NB4 (cell line): ENCODE measurements at places on chromosomes 7 and 10.

GRCh38 chr10:29790207-29790606 is 155.4 kb upstream of the SVIL start:
- DNase-seq: no peak

DNA sequence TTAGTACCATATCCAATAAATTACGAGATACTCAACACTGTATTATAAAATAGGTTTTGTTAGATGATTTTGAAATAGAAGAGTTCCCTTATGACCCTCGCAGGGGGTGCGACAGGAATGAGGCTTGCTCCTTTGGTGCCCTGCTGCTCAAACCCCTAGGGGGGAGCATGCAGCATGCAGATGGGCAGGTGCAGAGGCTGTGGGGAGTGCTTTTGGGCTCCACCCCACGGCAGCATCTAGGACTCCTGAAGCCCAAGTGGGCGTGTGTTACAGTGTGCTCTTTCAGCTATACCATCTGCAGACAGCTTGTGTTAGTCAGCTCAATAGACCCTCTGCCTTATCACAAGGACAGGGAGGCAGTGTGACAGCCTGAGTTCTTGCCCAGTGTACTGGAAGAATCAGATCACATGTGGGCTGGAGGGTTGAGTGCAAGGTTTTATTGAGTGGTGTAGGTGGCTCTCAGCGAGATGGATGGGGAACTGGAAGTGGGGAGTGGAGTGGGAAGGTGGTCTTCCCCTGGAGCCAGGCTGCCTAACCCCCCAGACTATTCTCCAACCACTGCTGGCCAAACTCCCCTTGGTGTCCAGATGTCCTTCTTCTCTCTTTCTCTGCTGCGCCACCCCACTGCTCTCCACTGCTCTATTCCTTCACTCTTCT is 3.1 kb upstream of the MRC1 start:
- DNase-seq: peak; percentile 4

DNA sequence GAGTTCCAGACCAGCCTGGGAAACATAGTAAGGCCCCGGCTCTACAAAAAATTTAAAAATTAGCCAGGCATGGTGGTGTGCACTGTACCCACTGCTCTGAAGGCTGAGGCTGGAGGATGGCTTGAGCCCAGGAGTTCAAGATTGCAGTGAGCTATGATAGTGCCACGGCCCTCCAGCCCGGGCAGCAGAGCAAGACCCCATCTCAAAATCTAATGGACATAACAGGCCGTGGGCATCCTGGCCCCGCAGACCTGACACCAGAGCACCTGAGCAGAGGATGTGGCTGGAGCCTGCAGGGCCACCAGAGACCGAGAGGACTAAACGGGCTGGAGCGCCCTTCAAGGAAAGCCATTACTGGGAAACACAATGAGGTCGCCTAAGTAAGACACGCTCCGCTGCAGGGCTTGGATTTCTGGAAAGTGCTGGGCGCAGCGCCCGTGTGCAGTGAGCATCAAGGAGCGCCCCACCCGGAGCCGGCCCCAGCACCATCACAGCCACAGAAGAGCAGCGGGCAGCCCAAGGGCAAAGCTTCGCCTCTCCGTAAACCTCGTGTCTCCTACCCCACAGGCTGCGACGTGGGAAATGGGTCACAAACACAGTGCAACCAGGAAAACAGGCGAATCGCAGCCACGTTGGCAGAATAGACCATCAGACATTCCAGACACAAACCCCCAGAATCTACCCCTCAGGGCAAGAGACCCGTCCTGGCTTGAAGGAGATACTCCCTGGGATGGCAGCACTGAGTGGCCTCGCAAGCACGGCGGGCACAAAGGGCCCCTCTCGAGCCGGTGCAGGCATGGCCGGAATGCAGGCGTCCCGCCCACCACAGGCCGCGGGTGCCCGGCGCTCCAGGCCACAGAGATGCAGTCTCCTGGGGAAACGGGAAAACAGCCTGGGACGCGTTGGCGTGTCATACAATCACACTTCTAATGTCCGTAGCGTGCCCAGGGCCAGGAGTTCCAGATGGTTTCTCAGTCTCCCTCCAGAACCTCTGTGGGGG is 4.9 kb downstream of the RADIL start:
- DNase-seq: no peak

GRCh38 chr10:115830265-115830970 is 442.6 kb downstream of the GFRA1 start:
- no peak for DNase-seq

DNA sequence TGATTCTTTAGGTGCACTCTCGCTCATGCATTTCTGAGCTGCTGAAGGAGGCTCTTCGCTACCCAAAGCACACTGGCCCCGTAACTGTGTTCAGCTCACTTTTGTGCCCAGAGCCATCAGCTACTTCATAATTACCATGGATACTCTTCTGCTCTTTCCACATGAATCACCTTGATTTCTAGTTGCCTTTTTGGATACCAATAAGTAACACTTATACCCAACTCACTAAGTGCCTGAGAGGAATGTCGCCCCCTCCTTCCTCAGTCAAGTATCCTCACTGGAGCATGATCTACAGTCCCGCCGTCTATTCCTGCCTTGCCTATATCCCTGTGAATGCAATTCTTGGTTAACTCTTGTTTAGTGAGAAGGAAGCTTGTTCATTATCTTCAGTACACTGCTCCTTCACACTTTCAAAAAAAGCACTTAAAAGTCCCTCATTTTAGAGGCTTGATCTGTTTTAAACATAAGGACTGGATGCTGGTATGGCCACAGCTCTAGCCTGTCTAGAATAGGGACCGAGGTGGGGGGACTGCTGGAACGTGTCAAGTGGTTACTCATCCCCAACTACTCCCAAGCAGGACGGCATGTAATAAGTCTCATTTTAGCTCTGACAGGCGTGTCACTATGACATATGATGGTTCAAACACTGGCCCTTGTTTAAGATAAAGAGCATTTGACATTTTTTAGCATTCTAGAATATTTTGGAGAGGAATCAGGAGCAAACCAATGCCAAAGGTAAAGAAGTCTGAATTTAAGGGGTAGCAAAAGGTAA is 23.7 kb downstream of the SVIL start:
- DNase-seq: no peak

DNA sequence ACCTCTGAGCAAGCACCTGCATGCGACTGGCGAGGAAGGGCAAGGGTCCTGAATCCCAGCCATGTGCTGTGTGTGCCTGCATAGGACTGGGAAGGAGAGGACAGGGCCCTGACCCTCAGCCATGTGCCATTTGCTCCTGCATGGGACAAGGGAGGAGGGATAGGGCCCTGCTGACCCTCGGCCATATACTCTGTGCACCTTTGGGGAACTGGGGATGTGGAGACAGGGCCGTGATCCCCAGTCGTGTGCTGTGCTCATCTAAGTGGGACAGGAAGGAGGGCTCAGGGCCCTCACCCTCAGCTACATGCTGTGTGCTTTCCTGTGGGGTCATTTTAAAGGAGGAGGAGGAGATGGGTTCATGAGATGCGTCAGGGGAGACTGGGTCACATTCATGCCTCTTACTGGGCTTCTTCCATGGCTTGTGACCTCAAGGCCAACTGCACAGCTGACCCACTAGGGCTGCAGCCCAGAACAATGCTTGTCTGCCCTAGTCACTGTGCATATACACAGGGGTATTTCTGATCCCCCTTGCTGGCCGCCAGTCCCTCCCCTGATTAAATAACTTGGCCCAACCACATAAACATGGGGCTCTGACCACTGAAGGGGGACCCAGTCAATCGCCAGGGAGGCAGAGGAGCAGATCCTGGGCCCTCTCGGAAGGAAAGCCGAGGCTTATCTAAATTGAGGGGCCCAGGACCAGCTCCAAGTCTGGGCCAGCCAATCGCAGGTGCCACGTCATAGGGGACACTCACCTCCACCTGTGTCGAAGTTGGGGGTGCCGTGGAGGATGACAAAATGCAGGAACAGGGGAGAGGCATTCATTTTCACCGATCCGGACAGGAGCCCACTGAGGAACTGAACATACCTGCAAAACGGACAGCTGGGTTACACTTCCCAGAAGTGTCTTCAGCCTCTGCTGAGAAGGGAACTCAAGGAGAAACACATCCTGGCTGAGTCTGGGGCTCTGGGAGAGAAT is 167.3 kb downstream of the TNS3 start:
- DNase-seq: no peak

GRCh38 chr10:79305515-79305914 is 41.8 kb upstream of the PPIF start:
- DNase-seq: no peak

GRCh38 chr7:95433952-95434556 is 774 bp downstream of the PON2 start:
- DNase-seq: no peak

- no peak for DNase-seq
Observed at GRCh38 chr10:113426181-113426877, 126.5 kb upstream of the HABP2 start.

- DNase-seq: no peak
Observed at GRCh38 chr7:2201128-2201527, 31.6 kb downstream of the MAD1L1 start.

DNA sequence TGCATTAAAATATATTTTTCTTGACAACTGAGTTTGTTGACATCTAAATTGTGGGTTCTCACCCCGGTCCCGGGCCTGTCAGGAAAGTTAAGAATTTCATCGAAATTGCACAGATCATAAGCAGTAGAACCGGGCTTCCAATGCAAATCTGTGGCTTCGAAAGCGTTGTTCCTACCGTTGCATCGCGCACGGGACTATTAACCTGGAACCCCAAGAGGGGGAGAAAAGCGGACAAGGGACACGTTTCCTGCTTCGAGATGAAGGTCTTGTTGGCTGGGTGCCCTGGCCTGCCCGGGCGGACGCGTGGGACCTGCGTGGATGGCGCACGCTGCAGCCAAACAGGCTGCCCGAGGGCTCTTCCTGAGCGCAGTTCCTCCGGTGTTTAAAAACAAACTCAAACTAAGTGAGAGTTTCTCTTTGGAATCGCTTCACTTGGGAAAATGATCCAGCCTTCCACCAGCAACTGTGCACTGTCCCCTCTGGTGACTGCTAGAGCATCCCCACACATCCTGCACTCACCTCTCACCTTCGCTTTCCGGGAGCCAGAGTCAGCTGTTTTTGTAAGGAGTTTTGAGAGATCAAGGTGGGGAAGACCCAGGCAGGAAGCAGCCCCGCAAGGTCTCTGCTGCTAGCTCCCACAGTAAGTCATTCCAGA is 5.1 kb upstream of the TBX20 start:
- no peak for DNase-seq

DNA sequence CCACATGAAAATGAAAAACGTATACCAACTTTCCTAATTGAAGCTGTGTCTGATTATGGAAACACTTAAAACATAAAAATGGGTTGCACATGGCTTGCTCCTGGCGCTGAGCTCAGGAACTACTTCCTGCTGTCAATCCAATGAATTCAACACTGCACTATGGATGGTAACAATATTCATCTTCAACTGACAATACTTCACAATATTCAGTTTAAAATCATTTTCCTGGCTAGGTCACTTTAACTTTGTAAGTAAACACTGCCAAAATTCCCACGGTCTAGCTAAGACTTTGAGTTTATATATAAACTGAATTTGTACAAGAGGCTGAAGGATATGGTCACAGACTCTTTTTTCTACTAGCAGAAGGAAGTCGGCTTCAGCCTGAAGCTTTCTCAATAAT is 556.9 kb downstream of the TNS3 start:
- DNase-seq: no peak

DNA sequence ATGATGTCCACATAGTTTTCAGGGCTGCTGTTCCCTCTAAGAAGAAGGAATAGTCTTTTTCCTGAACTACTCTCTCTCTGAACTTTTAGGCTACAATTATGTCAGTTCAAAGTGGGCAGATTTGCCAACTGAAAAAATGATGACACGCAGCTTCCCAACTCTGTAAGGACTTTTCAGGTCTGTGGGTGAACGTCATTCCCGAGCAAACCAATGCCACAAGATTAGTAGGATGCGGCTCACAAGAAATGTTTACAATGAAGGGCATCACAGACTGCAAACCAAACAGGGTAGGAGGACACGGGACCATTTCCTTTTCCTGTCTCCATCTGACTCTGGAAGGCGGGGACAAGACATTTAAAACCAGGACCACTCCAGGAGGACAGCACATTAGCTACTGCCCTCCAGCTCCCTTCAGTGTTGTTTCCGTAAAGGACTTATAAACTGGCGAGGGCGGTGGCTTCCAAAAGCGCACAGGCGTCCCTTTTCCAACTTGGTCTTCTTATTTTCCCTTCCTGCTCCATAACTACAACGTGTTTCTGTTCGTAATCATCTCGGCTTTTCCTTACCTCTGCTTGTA is 539 bp upstream of the MKLN1 start:
- peak; percentile 67 for DNase-seq

DNA sequence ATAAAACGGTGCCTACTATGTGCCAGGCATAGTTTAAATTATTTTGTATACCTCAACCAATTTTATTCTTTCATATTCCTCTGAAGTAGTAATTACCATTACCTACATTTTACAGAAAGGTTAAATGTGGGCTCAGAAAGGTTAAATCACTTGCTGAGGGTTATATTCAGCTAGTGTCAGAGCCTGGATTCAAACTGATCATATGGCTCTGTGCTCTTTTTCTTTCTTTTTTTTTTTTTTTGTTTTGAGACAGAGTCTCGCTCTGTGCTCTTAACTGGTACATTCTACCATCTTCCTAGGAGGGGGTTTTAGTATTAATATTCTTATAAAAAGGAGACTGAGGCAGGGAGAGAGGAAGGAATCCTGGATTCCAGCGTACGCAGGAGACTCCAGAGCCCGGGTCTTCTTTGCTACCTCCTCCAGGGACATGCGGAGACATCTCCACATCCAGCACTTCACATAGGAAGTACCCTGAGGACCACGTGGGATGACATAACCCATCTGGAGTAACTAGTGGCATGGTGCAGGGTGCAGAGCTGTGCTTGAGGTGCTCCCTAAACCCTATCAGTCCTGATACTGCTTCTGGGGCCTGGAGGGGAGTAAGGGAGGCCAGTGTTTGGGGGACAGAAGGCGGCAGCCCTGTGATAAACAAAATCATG is 29.6 kb upstream of the ATXN7L1 start:
- no peak for DNase-seq

- DNase-seq: no peak
Observed at GRCh38 chr10:133062085-133062484, 25.6 kb upstream of the ADGRA1 start.

DNA sequence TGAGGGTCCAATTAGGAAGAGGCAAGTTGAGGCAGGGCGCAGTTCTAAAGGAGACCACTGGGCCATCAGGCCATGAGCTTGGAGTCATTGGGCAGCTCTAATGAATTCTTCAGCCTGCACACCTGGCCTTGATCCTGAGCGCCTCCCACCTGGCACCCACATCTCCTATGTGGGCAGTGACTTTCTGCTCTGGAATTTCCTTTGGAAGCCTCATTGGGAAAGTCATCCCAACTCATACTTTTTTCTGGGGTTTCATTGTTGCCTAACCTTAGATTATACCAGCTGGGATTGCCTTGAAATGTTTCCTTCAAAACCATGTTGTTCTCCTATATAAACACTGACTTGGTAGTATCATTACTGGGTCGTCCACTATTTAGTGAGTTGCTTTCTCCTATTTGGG is 54.1 kb downstream of the PLPP4 start:
- DNase-seq: no peak
